ENCODE measurements at places on chromosomes 6 and 20. TPM values are rescaled to one million over a fixed set of nuclear protein-coding genes. Genes with fewer than 3 reads are reported as not detected.
A peak's percentile ranks its signal among the peaks of the same experiment; 100 is the strongest.

The ZBTB12 gene
- 3.8 TPM for total RNA-seq

The SLC22A2 gene
- total RNA-seq: not detected

The RWDD2A gene
- 5.0 TPM for total RNA-seq

- no peak for DNase-seq
Measured at GRCh38 chr6:148855744-148856143, 108.9 kb downstream of the UST start.

DNA sequence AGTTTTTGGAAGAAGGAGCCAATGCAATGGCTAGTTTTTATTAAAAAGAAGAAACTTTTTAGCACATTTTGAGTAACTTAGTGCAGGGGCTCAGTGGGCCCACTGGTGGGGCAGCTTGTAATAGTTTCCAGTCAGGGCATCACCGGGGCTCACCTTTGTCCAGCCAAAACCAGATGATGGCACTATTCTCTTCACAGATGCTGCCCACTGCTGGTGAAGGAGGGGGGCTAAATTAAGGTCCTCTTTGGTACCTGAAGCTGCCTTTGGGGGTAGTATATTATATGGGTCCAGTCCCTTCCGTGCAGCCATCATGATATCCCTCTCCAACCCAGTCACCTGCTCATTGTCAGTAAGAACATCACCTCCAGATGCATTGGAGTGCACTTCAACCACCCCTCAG lies 182.9 kb downstream of the PDE7B start:
- no peak for DNase-seq

DNA sequence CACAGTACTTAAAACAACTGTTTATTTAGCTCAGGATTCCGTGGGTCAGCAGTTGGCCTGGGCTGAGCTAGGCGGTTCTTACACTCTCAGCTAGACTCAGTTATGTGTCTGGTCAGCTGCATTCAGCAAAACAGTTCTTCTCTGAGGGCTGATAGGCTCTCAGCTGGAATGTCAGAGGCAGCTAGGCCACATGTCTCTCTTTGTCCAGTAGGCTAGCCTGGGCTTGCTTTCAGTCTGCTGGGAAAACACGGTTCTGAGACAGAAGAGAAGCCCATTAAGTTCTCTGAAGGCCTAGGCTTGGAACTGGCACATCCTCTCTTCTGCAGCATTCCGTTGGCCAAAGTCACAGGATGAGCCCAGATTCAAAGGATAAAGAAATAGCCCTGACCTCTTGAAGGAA lies 65.6 kb downstream of the TULP4 start:
- DNase-seq: peak; percentile 38

DNA sequence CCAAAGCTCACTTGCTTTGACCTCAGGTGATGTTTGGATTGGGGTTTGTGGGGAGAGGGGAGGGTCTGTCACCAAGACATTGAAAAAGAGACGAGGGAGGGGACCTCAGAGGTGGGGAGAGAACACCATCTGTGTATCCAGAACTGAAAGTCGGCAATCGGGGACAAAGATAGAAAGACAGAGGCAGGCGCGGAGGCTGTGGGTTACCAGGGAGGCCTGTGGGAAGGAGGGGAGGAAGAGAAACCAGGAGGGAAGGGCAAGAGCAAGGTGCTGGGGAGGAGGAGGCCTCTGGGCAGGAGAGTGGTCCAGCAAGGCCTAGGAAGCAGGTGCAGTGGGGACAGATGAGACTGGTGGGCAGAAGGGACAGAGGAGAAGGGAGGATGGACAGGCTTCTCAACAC lies 211.2 kb downstream of the CDC5L start:
- DNase-seq: no peak

DNA sequence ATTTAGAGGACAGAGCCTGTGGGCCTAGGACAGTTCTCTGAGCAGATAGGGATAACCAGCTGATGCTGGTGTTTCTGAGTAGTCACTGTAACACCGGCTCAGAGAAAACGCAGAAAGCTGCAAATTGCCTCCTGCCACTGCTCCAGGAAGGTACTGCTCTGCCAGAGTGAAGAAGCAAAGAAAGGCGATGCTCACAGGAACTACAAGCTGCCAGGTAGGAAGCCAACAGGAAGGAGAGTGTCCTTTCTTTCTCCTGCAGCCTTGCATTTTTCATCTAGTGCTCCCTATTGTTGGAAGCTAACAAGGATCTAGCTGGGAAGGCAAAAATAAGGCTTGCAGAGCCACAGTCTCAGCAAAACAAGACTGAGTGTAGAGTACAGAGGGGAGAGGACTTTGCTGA lies 70.7 kb upstream of the RAB32 start:
- no peak for DNase-seq

GRCh38 chr6:131787079-131787478 lies 20.7 kb upstream of the ENPP1 start:
- DNase-seq: no peak

DNA sequence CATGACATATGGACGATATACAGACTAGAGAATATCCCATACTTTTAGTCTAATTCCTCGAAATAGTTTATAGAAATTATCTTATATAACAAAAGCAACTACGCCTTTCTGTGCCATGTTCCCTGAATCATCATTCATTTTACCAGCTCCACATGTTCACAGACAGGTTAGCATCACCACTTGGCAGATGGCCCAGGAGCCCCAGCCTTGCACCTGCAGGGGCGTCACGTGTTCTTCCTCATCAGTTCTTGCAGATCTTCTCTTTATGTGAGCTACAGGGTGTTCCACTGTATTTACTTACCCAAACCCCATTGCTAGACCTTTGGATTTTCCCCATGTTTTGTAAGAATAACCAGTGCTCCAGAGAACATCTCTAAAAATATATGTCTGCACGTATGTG lies 12.6 kb upstream of the BNIP5 start:
- no peak for DNase-seq

DNA sequence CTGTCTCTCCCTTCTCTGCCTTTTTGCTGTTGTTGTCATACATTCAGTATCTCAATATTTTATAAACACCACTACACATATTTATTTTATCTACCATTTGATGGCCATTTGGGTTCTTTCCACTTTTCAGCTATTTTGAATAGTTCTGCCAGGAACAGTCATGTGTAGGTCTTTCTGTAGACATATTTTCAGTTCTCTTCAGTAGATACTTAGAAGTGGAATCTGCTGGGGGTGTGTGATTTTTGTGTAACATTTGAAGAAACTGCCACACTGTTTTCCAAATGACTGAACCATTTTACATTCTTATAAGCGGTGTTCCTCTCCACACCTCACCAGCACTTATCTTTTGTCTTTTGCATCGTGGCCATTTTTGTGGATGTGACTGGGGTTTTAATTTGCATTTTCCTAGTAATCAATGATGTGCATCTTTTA lies 197.7 kb downstream of the ARID1B start:
- peak; percentile 23 for DNase-seq

GRCh38 chr20:32535953-32536823 lies 48.9 kb downstream of the NOL4L start:
- no peak for DNase-seq

- no peak for DNase-seq
Measured at GRCh38 chr20:14723614-14724013, 386.2 kb upstream of the FLRT3 start.

All from fibroblast of the aortic adventitia (primary cell).